ENCODE measurements at places on chromosomes 13 and 19.

DNA sequence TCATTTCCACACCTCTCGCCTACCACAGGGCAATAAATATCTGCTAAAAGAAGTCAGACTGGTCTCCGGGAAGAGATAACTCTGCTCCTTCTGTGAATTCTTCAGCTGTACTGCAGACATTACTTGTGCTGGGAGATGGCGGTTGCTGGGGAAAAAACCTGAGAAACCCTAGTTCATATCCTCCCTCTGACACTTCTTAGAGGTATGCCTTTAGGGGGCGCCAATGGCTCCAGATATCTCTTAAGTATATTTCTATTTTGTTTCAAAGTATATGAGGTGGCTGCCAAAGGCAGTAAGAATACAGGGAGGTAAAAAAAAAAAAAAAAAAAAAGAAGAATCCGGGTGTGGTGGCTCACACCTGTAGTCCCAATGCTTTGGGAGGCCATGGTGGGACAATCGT is 175.2 kb downstream of the PAN3 start:
- DNase-seq: no peak

GRCh38 chr19:19059018-19059836 is 4.6 kb upstream of the SLC25A42 start:
- DNase-seq: no peak

GRCh38 chr13:40776681-40777165 is 5.7 kb upstream of the MRPS31 start:
- peak; percentile 79 for DNase-seq

GRCh38 chr13:21813110-21813509 is 142.2 kb downstream of the FGF9 start:
- DNase-seq: no peak

- no peak for DNase-seq
Observed at GRCh38 chr19:21094347-21095025, 12.5 kb downstream of the ZNF714 start.

DNA sequence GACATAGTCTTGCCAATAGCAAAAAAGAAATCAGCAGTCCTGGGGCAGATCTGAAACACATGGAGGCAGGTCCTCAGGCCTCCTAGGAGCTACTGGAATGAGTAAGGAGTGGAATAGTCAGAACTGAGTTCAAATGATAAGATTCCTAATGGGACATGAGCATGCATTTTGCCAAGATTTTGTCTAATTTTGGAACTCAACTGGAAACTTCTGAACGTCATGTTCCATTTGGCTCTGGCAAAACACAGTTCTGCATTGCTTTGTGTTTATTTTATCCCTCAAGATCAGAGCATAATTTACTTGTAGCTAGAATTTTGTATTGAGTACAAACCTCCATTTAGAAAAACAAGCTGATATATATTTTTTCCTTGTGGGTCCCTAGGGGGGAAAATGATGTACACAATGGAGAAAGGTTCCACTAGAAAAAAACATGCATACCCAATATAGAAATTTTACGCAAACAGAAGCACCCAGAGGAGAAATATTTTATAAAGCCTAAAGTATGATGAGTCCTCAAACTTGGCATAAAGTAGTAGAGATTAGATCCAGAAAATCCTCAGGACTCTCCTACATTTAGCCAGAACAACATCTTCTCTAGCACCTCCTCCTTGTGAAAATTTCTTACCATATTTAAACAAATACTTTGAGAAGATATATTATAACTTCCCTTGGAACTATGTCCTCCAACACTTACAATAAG is 149.0 kb upstream of the SERP2 start:
- DNase-seq: no peak

GRCh38 chr13:41587490-41587889 is 130.1 kb downstream of the RGCC start:
- DNase-seq: peak; percentile 26

DNA sequence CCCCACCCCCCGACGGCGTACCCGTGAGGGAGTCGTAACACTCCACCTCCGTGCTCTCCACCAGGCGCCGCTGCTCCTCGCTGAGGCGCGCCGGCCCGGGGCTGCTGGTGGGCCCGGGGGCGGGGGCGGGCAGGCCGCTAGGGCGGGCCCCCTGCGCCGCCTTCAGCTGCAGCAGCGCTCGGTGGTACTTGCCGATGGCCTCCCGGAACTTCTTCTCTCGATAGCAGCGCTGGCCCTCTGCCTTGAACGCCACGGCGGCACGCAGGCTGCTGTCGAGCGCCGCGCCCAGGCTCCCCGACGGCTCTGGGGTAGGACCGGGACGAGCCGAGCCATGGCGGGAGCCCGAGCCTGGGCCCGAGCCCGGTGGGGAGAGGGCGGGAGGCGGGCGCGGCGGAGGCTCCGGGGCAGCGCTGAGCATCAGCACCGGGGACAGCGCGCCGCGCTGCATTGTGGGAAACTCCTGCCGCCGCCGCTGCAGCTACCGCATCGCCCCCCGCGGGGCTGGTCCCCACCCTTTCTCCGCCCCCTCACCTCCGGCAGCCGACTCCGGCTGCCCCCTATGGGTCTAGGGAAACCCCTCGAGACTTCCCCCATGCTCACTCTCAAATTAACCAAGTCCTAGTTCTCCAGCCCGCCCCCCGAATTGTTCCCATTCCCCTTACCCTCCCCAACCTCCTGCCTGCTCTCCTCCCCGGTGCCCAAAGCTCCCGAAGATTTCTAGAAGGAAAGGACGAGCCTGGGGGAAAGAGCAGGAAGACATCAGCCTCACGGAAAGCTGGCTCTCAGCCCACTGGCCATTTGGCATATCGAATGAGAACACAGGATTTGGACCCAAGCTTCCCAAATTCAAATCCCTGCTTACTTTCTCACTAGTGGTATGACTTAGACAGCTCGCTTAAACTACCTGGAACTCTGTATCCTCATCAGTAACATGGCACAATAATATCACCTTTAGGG is at the start of gene TTC9B:
TTC9B (minus strand) TSS at position 451 of the 957 bp plus-strand sequence; CDS start at position 448, 3 bp downstream.
- peak; percentile 42 for DNase-seq

GRCh38 chr13:73230716-73231115 is 171.9 kb downstream of the KLF5 start:
- peak; percentile 28 for DNase-seq

DNA sequence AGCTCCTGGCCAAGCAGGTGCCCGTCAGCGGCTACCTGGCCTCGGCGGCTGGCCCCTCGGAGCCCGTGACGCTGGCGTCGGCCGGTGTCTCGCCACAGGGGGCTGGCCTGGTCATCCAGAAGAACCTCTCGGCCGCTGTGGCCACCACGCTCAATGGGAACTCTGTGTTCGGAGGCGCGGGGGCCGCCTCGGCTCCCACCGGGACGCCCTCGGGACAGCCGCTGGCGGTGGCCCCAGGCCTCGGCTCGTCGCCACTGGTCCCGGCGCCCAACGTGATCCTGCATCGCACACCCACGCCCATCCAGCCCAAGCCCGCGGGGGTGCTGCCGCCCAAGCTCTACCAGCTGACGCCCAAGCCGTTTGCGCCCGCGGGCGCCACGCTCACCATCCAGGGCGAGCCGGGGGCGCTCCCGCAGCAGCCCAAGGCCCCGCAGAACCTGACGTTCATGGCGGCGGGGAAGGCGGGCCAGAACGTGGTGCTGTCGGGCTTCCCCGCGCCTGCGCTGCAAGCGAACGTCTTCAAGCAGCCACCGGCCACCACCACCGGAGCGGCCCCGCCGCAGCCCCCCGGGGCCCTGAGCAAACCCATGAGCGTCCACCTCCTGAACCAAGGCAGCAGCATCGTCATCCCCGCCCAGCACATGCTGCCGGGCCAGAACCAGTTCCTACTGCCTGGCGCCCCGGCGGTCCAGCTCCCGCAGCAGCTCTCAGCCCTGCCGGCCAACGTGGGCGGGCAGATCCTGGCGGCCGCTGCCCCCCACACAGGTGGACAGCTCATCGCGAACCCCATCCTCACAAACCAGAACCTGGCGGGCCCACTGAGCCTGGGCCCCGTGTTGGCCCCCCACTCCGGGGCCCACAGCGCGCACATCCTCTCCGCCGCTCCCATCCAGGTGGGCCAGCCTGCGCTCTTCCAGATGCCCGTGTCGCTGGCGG is 33.0 kb upstream of the EHD2 start:
- DNase-seq: no peak

DNA sequence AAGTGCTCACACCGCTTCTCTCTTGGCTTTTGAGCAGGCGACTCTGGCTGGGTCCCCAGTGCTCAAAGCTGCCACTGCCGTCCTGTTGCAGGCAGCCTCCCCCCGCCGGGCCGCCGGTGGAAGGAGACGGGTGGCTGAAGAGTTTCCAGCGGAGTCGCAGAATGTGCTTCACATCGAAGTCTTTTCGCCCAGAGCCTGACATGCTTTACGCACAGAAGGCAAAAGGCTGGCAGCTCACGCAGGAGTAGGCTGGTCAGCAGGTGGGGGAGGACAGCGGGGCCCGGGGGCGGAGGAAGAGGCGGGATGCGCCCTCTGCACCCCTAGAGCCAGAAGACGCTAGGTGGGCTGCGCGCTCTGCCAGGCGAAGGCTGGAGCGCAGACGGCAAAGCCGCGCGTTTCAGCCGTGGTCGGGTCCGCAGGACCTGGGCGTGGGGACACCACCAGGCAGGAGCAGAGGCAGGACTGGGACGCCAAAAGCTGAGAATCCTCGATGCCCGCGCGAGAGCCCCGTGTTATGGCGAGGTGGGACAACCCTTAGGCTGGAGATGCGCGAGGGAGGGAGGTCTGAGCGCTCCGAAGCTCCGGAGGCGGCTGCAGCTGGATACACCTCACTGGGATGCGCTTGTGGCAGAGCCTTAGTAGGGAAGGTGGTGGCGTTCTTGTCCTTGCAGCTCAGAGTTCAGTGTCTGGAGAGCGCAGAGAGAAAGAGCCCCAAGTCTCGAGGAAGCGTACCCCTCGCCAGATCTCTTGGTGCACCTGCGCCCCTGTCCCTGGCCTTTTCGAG is at the start of gene ATXN8OS:
ATXN8OS (plus strand) TSS at position 329 of the 784 bp plus-strand sequence.
- DNase-seq: no peak

DNA sequence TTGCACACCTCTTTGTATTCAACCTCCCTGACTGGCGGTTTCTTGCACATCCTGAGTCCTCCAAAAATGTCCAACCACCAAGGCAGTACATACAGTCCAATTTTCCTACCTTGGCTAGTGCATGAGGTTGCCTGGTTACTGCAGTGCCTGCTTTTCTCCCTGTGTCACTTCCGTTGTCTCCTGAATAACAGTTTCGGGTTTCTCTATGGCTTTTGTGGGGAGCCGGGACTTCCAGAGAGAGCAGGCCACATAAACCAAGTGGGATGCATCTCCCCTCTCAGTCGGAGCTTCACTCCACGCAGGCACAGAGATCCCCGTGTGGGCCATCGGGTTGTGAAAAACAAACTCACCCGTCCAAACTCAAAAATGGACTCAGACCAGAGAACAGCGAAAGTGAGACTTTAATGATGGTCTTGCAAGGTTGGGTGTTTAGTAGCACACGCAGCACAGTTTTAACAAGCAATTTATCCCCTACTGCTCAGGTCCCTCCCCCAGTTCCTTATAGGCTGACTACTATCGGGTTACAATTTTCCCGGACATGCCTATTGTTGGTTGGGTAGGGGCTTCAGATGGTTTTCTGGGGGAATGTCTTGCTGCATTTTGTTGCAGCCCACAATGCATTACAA is 173.1 kb downstream of the POU4F1 start:
- DNase-seq: no peak

GRCh38 chr13:97307882-97308624 is 85.9 kb downstream of the MBNL2 start:
- no peak for DNase-seq

GRCh38 chr19:1674293-1674679 is 21.9 kb upstream of the TCF3 start:
- no peak for DNase-seq
